ENCODE measurements at places on chromosomes 5 and 9.

DNA sequence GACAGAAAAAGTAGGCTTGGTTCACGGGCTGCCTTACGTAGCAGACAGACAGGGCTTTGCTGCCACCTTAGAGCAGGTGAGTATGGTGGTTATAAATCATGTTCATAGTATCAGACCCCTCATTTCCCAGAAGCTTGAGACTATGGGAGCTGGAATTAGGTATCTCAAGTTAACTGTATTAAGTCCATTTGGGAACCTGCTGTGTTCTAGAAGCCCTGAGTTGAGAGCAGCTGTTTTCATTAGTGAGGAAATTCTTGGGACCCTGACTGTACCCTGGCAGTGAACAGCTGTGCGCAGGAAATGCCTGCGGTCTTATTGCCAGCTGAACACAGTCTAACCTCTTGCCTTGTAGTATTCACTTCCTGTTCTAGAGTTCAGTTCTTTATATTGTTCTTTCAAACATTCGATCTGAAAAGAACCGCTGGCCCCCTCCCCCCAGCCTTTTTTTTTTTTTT, 29.8 kb downstream of the UGCG start:
- peak overlapping the region; percentile 86 for H3K27ac ChIP-seq
- no peaks in the 10 kb centered on the region for H3K27me3 ChIP-seq
- peaks cover 27% of the 10 kb centered on the region for H3K4me1 ChIP-seq
- H3K36me3 ChIP-seq: peaks cover 31% of the 10 kb centered on the region

- H3K27me3 ChIP-seq: no peaks in the 10 kb centered on the region
- H3K27ac ChIP-seq: no peak overlapping the region
- no peaks in the 10 kb centered on the region for H3K4me1 ChIP-seq
- H3K4me3 ChIP-seq: no peak overlapping the region
- DNase-seq: no peak
These were observed 479.4 kb upstream of the MPDZ start for GRCh38 chr9:13758936-13759335.

DNA sequence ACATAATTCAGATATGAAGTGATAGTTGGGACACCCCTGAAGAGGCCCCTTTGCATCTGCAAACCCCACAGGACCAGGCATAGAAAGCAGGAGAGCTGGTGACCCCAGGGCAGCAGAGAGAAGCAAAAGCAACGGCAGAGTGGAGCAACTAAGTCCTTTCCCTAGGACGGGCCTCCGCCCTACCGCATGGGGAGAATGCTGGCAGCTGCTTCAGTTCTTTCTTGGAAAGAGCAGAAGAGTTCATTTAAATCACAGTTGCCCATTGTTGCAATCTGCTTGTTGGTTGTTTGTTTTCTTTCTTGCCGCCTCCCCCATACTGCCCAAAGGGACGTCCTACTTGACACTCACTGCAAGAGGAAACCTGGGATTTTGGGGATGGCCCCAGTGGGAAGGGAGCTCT, 126.2 kb downstream of the ADAMTS16 start:
- no peak overlapping the region for H3K4me3 ChIP-seq
- H3K4me1 ChIP-seq: no peaks in the 10 kb centered on the region
- H3K27ac ChIP-seq: no peak overlapping the region
- no peaks in the 10 kb centered on the region for H3K36me3 ChIP-seq

GRCh38 chr5:9589049-9589835, 40.9 kb downstream of the TAS2R1 start:
- H3K36me3 ChIP-seq: no peaks in the 10 kb centered on the region
- H3K4me3 ChIP-seq: no peak overlapping the region
- no peaks in the 10 kb centered on the region for H3K27me3 ChIP-seq
- no peak overlapping the region for H3K27ac ChIP-seq

- no peak for DNase-seq
- peaks cover 6% of the 10 kb centered on the region for H3K27me3 ChIP-seq
- no peak overlapping the region for H3K27ac ChIP-seq
- no peak overlapping the region for H3K4me3 ChIP-seq
- no peaks in the 10 kb centered on the region for H3K36me3 ChIP-seq
- H3K4me1 ChIP-seq: peaks cover 6% of the 10 kb centered on the region
These were observed 43.6 kb downstream of the NACC2 start for GRCh38 chr9:136051453-136051836.

GRCh38 chr5:149279661-149280060, 8.0 kb downstream of the AFAP1L1 start:
- H3K4me3 ChIP-seq: no peak overlapping the region
- H3K36me3 ChIP-seq: no peaks in the 10 kb centered on the region
- DNase-seq: no peak

DNA sequence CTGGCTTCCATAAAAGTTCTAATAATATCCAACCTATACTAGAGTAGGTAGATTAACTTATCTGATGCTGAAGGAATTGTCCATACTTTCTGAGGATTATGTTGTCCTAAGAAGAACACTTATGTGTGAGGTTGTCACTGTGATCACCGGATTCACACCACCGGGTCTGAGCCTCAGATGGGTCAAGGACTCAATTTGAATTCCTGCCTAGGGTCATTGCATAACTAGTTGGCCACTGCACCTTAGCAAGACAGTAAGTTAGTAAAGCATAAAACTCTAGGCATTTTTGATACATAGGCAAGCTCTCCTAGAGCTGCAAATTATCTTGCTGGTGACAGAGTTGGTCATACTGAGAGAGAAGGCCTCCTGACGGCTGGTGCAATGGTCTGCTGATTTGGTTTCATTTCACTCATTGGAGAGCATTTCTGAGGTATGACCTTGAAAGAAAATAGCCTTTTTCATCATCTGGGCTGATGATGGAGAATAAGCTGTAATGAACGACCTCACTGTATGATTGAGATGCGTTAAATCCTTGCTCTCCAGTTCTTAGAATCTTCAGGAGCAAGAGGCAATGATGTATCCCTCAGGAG, 72.0 kb upstream of the CKMT2 start:
- DNase-seq: no peak
- H3K36me3 ChIP-seq: peaks cover 3% of the 10 kb centered on the region
- no peak overlapping the region for H3K27ac ChIP-seq
- H3K4me3 ChIP-seq: no peak overlapping the region

DNA sequence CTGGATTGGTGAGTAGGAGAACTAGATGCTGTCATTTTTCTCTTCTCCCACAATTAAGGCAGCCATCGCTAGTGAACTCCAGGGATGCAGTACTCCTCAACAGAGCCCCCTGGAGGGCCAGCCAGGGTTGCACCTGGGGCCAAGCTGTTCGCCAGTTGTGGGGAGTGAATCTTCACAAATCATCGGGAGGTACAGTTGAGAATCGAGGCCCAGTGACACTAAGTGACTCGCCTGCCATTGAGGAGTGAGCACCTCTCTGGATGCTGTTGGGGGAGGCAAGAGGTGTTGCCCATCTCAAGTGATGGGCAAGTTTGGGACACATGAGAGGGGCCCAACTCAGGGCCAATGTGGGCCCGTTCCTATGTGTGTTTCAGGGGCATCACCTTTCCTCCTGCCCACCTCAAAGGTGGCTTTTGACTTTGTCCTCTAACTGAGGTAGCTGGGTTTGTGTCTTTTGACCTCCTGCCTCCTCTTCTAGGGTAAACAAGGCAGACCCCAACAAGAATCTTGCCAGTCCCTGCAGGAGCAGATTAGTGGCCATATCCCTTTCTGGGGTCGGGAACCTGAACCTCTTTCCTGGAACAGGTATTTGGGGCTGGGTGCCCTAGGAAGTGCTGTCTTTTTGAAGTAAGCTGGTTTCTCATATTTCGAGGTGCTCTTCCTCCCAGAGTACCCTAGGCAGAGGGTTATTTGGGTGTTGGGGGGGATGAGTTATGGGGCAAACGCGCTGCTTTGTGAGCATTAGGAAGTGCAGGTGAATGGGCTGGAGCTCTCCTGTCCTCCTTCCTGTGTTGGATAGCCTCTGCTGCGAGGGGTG, 181.2 kb downstream of the MACROH2A1 start:
- no peak for DNase-seq
- H3K36me3 ChIP-seq: no peaks in the 10 kb centered on the region
- peaks cover 12% of the 10 kb centered on the region for H3K27me3 ChIP-seq
- H3K4me3 ChIP-seq: no peak overlapping the region
- peaks cover 4% of the 10 kb centered on the region for H3K4me1 ChIP-seq

- no peaks in the 10 kb centered on the region for H3K4me1 ChIP-seq
- peaks cover 33% of the 10 kb centered on the region for H3K36me3 ChIP-seq
- no peak for DNase-seq
- H3K27ac ChIP-seq: no peak overlapping the region
These were observed 101.5 kb downstream of the DENND1A start for GRCh38 chr9:123828449-123828848.

- H3K27me3 ChIP-seq: no peaks in the 10 kb centered on the region
- H3K36me3 ChIP-seq: no peaks in the 10 kb centered on the region
- no peak overlapping the region for H3K27ac ChIP-seq
- no peak for DNase-seq
- H3K4me3 ChIP-seq: no peak overlapping the region
These were observed 60.9 kb upstream of the CHD1 start for GRCh38 chr5:98989727-98990126.

DNA sequence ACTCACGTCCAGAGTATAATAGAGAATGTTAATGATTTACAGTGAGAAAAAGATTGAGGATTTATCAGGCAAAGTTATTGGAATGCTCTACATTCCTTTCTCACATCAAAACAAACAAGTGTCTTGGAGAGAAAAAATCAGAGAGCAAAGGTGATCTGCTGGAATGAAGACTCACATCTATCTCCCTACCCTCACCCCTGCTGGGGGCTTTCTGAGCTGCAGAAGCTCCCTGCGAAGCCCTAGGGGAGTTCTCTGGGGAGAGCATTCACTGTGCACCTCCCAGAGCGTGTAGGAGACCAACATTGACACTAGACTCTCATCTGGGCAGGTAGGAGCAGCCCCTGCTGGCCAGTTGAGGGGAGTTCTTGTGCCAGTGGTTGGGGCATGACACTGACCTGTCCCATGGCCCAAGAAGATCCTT, 76.6 kb upstream of the ADAMTS16 start:
- no peak overlapping the region for H3K4me3 ChIP-seq
- H3K27me3 ChIP-seq: no peaks in the 10 kb centered on the region
- H3K4me1 ChIP-seq: no peaks in the 10 kb centered on the region
- no peak overlapping the region for H3K27ac ChIP-seq
- no peaks in the 10 kb centered on the region for H3K36me3 ChIP-seq
- no peak for DNase-seq

DNA sequence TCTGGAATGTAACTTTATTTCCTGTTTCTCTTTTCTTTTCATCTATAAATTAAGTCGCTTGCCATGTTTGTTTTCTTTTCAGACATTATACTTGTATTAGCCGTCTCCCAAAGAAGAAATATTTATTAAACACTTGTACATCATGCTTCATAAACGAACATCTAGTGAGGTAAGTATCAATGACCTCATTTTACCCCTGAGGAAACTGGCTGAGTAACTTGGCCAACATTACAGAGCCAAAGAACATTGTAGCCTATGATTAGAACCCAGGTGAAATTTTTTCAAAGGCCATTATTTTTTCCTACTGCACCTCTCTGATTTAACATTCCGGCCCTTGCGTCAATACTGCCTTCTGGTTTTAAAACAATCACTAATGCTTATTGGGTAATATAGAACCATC, 4.2 kb downstream of the FREM1 start:
- no peaks in the 10 kb centered on the region for H3K4me1 ChIP-seq
- H3K27ac ChIP-seq: no peak overlapping the region
- DNase-seq: no peak
- no peaks in the 10 kb centered on the region for H3K27me3 ChIP-seq

DNA sequence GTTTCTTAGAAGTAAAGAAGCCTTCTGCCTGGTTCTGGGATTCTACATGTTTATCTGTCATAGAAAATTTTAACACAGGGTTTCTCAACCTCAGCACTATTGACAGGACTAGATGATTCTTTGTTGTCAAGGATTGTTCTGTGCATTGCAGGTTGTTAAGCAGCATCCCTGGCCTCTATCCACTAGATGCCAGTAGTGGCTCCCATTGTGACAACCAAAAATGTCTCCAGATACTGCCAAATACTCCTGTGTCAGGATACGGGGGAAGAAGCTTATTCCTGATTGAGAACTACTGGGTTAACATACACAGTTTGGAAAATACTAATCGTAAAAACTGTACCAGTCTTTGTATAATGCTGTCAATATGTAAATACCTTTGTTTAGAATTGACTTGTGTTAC, 167.1 kb downstream of the NIPBL start:
- H3K27me3 ChIP-seq: no peaks in the 10 kb centered on the region
- peaks cover 1% of the 10 kb centered on the region for H3K4me1 ChIP-seq
- H3K27ac ChIP-seq: no peak overlapping the region
- no peak overlapping the region for H3K4me3 ChIP-seq

GRCh38 chr5:65010841-65011240, 242.1 kb downstream of the CWC27 start:
- H3K27me3 ChIP-seq: no peaks in the 10 kb centered on the region
- H3K4me3 ChIP-seq: no peak overlapping the region
- no peak overlapping the region for H3K27ac ChIP-seq
- peaks cover 3% of the 10 kb centered on the region for H3K36me3 ChIP-seq

DNA sequence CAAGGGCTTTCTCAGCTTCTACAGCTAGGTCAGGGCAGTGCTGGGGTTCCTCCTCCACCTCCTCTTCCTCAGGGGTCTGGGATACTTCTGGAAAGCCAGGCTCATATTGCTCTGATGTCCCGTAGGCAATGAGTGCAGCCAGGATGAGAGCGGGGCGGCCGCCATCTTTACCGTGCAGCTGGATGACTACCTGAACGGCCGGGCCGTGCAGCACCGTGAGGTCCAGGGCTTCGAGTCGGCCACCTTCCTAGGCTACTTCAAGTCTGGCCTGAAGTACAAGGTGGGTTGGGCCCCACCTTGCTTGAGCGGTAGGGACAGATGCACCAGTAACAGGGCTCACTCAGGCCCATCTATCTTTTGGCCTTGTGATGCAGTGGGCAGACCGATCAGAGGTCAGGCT, 34.8 kb downstream of the GSN start:
- DNase-seq: no peak
- H3K36me3 ChIP-seq: no peaks in the 10 kb centered on the region
- peaks cover 18% of the 10 kb centered on the region for H3K27me3 ChIP-seq
- peaks cover 15% of the 10 kb centered on the region for H3K4me1 ChIP-seq
- H3K27ac ChIP-seq: no peak overlapping the region

- H3K4me3 ChIP-seq: peak overlapping the region; percentile 38
- H3K4me1 ChIP-seq: peaks cover 14% of the 10 kb centered on the region
These were observed 69.5 kb upstream of the RAD23B start for GRCh38 chr9:107213561-107214028.

- H3K36me3 ChIP-seq: no peaks in the 10 kb centered on the region
- H3K27ac ChIP-seq: no peak overlapping the region
- no peak overlapping the region for H3K4me3 ChIP-seq
- H3K4me1 ChIP-seq: no peaks in the 10 kb centered on the region
These were observed 428.8 kb upstream of the CLINT1 start for GRCh38 chr5:158287643-158288271.

DNA sequence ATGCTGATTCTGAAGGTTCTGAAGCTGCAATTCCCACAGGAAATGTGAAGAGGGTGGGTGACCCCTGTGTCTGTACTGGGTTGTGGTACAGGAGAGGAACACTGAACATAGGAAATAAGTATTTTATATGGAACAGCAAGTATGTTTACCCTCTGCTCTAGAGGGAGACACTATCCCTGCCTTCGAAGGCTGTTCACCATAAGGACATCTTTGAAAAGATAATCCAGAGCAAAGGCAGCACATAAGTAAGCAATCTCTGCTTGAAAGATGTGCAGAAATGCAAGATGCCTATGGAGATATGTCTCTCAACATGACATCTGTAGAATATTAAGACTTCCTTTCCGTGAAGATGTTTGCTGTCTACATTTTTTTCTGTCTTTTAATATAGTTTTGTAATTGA, 184.4 kb upstream of the EFNA5 start:
- DNase-seq: no peak
- no peaks in the 10 kb centered on the region for H3K4me1 ChIP-seq
- H3K4me3 ChIP-seq: no peak overlapping the region
- H3K27me3 ChIP-seq: peaks cover 6% of the 10 kb centered on the region

- H3K36me3 ChIP-seq: no peaks in the 10 kb centered on the region
- no peak overlapping the region for H3K4me3 ChIP-seq
- no peaks in the 10 kb centered on the region for H3K27me3 ChIP-seq
- peaks cover 4% of the 10 kb centered on the region for H3K4me1 ChIP-seq
These were observed 47.1 kb upstream of the ZNF354A start for GRCh38 chr5:178777520-178777919.

Measured in activated naive CD8-positive, alpha-beta T cell treated with anti-CD3 and anti-CD28 coated beads, Interleukin-2, amount 10 ng/mL, durations not matched to agents 7 days and 5 days (primary cell).